ENCODE measurements at places on chromosomes 4 and X. TPM values are rescaled to one million over a fixed set of nuclear protein-coding genes. Genes with fewer than 3 reads are reported as not detected.

DNA sequence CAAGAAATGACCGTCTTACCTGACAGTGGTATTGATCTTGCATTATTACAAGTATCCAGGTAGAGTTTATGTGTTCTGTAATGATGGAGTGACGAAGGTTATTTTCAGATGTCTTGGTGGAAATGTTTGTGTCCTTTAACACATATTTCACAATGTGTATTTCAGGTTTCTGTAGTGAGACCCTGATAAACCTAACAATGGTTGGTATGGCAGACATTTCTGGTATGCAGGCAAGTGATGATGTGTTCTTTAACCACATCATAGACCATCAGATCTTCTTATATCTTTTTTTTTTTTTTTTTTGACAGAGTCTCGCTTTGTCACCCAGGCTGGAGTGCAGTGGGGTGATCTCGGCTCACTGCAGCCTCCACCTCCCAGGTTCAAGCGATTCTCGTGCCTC is 14.6 kb upstream of the ATXN3L start:
- no peak for DNase-seq

DNA sequence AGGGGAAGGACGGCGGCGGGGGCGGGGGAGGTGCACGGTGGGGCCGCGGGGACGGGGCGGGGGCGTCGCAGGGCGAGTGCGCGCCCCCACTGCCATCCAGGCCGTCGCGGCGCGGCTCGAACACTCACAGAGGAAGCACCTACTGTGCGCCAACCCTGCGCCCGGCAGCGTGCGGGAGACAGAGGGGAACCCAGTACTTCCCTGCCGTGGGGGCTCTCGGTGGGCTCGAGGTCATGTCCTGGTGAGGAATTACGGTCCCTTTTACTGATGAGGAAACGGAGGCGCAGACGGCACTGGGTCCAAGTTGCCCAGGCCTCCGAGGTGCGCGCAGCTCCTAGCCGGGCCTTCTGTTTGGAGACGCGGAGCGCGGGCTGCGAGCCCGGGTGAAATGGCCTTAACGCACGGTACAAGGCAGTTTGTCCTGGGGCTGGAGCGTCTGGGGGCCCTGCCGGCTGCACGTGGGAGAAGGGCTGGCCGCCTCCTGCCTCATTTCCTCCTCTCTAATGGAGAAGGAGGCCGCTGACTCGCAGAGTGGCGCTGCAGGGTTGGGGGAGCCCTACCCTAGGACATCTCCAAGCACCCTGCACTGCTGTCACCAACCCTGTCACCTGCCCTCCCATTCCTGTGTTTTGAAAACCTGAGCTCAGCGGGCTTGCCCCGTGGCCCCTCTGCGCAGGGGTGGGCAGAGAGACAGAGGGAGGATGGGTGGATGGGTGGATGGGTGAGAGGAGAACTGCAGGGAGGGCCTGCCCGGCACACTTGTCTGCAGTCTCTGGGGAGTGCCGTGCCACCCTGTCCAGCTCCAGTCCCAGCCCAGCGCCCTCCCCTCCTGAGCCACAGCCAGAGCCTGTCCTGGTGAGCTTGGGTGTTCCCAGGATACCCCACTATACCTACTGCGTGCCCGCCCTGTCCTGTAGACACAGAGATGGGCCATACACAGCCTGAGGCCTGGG is 106.0 kb downstream of the ADRA2C start:
- DNase-seq: no peak

ADH1C gene
- 522 TPM for total RNA-seq

XAGE5 gene
- total RNA-seq: not detected

- DNase-seq: no peak
These were observed 654.6 kb upstream of the GALNT7 start for GRCh38 chr4:172514011-172514410.

DNA sequence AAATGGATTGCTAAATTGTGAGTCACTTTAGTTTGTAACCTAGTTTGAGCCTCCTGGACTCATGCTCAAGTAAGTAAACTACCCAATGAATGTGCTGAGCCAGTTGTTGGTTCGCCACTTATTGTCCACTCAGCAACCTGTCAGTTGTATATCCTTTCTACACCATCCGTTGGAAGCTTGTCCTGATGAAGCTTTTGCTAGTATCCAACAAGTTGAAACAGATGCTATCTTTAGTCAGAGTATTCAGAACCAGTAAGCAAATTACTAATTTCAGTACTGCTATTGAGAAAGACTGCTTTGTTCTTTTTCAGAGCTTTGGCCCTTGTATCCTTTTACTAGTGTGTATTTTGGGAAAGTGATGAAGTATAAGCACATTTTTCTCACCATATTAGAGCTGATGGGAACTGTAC is 4.3 kb upstream of the NAA15 start:
- DNase-seq: no peak

GRCh38 chr4:187552781-187553180 is 442.8 kb upstream of the ZFP42 start:
- no peak for DNase-seq

DNA sequence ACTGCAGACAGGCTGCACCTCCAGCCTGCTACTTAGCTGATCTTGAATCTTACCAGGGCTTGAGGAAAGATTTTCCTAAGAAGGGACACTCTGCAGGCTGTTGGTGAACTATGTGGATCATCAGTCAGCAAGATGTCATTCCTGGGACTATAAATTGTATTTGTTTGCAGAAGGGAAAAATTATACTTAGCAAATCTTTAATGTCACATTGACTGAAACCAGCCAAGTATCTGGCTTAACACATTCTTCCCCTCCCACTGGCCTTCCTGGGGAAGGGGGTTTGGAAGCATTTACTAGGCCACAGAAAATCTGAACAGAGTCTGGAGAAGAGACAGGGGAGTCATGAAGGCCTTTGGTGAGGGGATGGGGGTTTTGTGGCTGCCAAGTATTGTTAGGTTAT is 156.7 kb upstream of the EOLA2 start:
- DNase-seq: no peak

CXCL11 gene
- total RNA-seq: not detected

NCAPG gene
- 0.38 TPM for total RNA-seq

RADX gene
- 0.60 TPM for total RNA-seq

ZDHHC15 gene
- total RNA-seq: 0.13 TPM

SMIM10L2A gene
- total RNA-seq: 0.10 TPM

All from left lobe of liver (tissue), 2 donors.